ENCODE measurements at places on chromosomes 7 and 10.
A peak's percentile ranks its signal among the peaks of the same experiment; 100 is the strongest.

DNA sequence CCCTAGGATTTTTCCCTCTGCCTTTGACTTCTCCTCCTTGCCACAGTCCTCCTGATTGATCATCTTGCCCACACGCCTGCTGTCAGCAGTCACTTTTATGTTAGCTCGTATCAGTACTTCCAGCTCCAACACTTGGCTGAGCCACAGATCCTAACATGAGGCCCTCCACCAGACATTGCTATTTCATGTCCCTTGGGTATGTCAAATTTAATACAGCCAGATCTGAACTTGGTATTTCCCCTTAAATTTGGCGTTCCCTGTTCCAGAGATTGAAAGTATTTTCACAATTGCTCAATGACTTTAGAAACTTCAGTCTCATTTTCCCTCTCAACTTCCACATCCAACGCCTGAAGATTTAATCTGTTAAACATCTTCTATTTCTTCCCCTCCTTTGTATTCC, 140.4 kb downstream of the RNLS start:
- DNase-seq = no peak

GRCh38 chr10:131792011-131792651, 108.7 kb upstream of the PPP2R2D start:
- no peak for DNase-seq

DNA sequence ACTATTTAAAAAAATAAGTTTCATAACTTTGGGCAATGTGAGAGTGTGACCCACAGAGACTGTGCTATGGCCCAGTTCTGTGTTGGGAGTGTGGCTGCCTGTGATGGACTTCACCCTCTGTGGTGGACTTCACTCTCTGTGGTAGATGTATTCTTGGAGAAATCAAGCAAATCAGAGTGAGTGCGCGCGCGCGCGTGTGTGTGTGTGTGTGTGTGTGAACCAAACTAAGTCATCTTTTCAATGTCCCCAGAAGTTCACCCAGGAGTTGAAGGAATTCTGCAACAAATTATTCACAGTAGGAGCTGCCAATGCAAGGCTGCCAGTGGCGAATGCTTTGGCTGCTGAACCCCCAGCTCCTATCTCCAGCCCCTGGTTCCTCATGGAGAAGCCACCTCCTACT, 184.5 kb downstream of the ADAM12 start:
- no peak for DNase-seq

DNA sequence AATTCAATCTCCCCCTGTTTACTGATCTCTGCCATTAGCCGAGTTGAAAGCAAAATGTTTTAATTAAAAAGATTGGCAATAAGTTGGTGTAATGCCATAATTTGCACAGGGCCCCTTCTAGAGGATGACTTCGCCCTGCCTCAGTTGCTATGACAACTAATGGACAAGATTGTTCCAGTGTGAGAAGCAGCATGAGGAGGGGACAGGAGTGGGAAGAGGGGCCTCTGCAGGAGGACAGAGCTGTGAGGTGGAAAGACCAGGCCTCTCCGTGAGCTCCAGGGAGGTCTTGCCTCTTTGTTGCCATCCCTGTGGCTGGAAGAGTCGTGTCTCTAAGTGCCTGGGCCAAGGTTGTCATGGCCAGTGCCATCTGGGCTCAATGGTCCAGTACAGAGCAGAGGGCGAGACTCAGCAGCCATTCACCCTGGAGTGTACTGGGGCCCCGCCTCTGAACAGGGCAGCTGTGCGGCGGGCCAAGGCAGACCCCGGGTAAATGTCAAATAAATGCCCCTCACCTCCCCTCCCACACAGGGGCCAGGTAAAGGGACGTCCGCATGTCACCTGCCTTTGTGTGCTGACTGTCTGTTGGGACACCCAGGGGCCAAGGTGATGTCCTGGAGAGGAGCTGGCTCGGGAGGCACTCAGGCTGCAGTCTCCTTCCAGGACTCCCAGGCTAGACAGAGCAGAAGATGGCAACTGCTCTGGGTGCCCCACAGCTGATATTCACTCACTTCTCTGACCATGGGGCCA, 97.0 kb upstream of the RET start:
- DNase-seq = no peak

DNA sequence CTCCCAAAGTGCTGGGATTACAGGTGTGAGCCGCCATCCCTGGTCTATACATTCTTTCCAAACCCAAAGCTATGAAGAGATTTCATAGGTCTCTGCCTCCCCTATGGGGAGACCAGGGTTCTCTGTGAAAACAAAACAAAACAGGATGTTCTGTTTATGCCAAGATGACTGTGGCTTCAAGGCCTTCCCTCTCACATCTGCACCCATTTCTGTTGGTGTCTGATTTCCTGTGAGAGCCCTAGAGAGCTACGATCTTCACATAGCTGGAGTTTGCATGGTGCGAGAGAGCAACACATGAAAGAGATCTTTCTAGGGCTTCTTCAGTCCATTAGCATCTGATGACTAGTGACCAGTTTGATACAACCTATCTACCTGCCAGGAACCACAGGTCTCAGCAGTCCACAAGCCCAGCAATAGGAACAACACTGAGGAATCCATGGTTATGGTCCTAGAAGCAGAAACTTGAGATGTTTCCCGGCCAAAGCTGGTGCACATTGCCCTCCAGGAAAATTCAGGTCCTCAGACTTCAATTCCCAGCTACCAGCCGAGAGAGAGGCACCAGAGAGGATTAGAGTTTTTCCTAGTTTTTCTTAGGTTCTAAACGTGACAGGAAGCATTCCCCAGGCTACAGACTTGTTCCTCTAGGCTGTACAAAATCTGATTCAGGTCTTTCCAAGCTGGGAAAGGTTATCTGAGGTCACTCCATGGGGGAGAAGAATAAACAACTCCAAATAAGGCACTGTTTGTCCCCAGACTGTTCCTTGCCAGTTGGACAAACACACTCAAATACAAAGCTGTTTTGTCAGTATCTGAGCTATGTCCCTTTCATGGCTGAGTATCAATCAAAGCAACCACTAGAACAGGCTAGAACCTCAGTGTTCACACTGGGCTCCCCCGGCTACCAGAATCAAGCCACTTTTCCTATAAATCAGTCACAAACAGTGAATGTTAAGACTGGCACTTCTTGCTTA, 259.7 kb downstream of the CALN1 start:
- no peak for DNase-seq

DNA sequence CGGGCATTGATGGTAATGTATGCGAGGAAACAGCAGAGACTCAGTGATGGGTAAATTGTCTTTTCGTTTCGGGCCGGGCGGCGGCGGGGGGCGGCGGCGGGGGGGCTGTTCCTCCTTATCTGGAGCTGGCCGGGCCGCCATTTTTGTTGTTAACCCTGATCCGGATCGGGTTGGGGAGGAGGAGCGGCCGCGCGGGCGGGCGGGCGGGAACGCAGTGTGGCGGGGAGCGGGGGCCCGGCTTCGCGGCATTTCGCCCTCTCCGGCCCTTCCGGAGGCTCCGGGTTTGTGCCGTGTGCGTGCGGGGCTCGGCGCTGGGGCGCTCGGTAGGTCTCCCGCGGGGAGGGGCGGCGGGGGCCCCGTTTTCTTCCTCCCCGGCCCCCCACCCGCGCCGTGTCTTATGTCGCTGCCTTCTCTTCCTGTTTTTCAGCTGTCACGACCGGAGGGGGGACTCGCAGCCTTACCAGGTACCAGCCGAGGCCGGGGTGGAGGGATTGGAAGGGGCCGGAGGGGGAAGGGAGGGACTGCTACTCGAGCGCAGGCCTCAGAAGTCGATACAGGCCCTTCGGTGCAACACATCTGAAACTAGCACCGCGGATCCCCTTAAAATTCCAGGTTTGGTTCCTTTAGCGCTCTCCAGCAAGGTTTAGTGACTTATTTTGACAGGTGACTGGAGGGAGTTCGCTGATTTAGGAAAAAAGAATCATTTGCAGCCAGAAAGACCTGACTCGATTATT, 820 bp downstream of the WAC start:
- peak; percentile 36 for DNase-seq

GRCh38 chr7:135207406-135208101, 3.8 kb downstream of the WDR91 start:
- no peak for DNase-seq

DNA sequence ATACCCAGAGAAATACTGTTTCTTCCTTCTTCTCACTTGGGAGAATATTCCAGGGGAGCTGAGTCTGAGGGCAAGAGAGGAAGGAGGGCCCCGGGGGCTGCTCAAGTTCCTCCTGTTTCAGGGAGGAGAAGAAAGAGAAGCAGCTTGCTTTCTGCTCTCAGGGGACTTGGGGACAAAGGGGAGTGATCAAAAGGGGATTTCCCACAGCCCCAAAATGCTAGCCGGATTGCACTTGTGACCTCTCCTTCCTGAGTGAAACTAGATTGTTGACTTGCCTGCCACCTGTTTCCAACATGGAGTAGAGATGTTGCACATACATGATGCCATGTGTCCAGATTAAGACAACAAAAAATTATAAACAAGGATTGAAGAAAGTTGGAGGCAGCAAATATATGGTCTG, 28.7 kb upstream of the PDCD4 start:
- DNase-seq = no peak

DNA sequence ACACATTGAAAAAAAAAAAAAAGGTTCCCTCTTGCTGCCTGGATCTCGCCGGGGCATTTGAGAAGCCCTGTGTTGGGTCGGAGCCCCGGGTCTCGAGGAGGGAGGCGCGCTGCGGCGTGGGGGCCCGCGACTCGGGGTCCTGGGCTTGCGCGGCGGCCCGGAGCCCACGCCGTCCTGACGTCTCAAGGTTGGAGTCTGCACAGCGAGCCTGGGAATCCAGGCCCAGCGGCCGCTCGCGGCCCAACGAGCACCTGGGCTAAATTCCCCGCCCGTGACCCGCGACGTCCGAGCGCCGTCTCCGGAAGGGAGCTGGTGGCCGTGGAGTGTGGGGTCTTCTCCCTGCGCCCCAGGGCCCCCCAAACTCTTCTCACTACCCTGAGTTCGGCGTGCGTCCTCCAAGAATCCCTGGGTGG, 1.4 kb upstream of the CTBP2 start:
- no peak for DNase-seq

GRCh38 chr10:29176845-29177832, 111.7 kb upstream of the LYZL1 start:
- no peak for DNase-seq

DNA sequence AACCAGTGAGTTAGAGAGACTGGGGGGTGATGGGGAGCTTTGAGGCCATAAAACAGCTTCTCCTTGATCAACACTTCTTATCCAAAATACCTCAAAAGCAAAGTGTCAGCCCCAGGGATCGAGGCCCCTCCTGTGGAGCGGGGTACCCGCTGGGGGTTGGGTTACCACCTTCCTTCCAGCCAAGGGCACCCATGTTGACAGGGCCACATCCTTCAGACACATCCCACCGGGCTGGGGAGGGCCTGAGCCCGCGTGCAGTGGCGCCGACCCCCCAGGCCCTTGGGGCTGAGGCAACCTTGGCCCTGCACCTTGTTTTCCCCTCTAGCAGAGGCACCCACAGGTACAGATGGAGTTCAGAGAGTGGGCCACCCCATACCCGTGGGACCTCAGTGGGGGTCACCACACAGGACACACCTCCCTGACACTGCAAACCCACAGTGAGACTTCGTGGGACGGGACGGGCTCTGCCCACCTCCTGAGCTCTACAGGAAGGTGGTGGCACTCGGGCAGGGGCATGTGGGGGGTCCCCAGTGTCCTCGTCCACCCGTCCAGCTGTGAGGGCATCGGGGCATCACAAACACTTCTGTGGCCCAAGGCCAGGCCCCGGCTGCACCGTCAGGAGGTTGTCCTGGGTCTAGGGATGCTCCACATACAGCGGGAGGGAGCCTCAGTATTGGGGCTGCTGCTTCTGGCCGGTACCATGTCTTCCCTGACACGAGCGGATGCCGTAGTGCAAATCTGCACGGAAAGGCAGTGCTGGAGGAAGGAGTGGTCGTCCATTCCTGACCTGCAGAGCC, 10.7 kb downstream of the DPYSL4 start:
- DNase-seq = no peak

DNA sequence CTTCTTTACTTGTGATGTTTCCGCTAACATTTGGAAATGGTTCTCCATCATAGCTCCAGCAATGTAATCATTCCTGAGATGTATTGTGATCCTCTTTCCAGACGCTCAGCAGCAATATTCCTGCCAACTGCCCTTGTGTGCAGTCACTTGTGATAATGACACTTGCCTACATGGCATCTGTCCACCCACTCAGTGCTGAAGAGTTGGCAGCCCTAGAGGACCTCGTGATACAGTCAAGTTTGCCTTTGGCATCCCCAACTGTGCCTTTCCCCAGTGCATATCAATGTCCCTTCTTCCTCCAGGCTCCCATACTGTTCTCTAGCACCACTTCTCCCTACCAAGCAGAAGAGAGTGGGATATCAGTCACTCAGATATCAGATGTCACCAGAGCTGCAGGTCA, 64.9 kb downstream of the MYOF start:
- DNase-seq = no peak

DNA sequence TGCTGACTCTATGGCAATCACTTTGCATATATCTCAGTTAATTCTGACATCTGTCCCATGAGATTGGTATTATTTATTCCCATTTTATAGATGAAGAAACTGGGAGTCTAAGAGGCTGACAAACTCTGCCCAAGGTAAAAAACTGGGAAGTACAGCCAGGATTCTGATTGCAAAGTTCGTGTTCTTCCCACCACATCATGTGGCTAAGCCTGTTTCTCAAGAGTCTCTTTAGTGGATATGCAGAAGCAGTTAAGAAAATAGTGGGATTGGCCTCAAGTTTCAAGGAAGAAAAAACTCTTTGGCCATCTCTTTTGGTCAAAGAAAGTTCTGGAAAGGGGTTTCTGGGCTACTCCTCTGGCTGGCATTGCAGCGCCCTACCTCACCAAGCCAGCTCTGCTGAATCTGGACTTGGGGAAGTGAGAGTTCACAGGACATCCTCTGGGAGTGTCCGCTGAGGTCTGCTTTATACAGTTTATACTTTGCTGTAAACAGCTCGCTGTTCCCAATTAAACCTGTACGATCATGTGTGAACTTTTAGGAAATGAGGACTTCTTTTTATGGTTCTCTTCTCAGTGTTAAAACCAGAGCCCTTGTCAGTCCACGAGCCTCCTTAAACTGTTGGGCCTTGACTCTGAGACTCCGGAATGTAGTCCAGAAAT, 12.2 kb upstream of the BMPR1A start:
- no peak for DNase-seq

- no peak for DNase-seq
Observed at GRCh38 chr10:78179886-78180705, 146.4 kb downstream of the RPS24 start.

All from stimulated activated CD8-positive, alpha-beta memory T cell treated with anti-CD3 and anti-CD28 coated beads, Interleukin-7, amount 100 ng/mL, for 1 hour (primary cell).